ENCODE measurements at places on chromosomes 4 and X.

DNA sequence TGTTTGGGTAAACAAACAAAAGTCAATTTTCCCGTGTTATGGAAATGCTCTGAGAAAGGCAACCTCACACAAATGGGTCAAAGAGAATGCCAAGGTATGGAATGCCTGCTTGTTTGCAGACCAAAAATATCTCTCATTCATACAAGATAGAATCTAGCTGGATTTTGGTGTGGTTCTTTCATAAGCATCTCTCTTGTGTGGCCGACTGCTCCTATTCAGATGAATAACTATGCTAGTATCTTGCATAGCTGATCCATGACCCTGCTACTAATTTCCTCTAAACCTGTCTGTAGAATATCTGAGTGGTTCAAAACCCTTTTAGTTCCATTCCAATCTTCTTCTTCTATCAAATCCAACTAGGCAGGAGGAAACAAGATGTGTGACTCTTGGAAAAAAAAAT, 28.2 kb upstream of the SORBS2 start:
- no peak for DNase-seq

DNA sequence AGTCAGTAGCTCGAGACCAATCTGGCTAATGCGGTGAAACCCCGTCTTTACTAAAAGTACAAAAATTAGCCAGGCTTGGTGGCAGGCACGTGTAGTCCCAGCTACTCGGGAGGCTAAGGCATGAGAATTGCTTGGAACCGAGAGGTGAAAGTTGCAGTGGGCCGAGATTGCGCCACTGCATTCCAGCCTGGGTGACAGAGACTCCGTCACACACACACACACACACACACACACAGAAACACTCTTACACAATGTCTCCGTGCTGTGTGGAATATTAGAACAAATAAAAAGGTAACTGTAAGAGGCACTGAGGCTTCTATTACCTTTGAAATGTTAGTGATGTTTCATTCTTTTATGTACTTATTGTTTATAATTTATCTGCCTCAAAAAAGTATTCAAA, 326.6 kb downstream of the GPAT3 start:
- no peak for DNase-seq

DNA sequence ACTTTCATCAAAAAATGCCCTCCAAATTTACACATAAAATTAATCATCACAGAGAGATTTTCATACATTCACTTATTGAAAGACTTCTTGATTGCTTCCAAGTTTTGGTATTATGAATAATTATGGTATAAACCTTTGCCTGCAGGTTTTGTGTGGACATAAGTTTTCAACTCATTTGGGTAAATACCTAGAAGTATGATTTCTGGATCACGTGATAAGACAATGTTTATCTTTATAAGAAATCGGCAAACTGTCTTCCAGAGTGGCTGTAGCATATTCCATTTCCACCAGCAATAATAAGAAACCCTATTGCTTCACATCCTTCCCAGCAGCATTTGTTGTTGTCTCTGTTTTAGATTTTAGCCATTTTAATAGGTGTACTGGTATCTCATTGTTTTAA, 1507.0 kb upstream of the IGFBP7 start:
- no peak for DNase-seq

GRCh38 chrX:20311505-20311904, 44.8 kb upstream of the RPS6KA3 start:
- no peak for DNase-seq

DNA sequence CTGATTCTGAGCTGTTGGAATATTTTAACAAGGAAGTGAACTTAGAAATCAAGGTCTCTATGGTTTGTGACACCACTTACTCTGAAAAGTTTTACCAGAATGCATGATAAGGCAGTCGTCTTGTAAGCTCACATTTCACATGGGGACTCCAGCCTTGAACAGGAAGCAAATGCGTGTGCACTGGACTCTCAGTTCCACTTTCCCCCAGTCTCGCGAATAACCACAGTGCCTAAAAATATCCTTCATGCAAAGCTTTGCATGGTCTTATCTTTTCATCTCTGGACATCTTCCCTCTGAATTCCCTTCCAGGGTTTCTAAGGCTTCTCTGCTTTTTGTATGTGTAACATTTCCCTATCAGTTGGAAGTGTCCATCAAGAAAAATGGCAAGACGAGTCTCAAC, 581.8 kb downstream of the NLGN4X start:
- DNase-seq, result no peak

- no peak for DNase-seq
Measured at GRCh38 chr4:141501395-141501794, 135.0 kb upstream of the IL15 start.
